ENCODE measurements at places on chromosomes 4 and X.

DNA sequence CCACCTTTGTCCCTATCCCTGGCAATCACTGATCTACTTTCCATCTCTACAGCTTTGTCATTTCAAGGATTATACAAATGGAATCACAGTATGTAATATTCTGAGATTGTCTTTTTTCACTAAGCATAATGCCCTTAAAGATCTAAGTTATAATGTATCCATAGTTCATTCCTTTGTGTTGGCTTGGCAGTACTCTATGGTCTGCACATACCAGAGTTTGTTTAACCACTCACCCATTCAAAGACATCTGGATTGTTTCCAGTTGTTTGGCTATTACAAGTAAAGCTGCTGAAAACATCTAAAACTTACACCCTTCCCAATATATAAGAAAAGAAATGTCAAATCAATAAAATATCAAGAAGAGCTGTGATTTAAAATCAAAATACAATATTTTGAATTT is 26.0 kb upstream of the AWAT1 start:
- no peak for DNase-seq

DNA sequence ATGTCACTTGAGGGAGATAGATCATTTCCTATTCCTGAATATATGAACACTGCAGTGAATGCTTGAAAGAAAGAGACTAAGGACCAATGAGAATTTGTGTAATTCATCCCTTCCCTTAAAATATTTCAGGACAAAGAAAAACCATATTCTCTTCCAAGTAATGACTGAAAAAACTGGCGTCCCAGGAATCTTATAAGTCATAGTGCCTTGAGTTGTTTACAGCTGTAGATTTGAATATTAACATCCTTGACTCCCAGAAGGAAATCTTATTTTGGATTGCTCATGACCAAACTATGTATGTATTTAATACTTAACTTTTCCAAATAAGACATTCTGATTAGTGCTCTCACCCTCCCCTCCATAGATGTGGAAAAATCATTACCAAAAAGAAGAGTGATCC is 55.5 kb downstream of the CLDN22 start:
- DNase-seq = peak; percentile 44

DNA sequence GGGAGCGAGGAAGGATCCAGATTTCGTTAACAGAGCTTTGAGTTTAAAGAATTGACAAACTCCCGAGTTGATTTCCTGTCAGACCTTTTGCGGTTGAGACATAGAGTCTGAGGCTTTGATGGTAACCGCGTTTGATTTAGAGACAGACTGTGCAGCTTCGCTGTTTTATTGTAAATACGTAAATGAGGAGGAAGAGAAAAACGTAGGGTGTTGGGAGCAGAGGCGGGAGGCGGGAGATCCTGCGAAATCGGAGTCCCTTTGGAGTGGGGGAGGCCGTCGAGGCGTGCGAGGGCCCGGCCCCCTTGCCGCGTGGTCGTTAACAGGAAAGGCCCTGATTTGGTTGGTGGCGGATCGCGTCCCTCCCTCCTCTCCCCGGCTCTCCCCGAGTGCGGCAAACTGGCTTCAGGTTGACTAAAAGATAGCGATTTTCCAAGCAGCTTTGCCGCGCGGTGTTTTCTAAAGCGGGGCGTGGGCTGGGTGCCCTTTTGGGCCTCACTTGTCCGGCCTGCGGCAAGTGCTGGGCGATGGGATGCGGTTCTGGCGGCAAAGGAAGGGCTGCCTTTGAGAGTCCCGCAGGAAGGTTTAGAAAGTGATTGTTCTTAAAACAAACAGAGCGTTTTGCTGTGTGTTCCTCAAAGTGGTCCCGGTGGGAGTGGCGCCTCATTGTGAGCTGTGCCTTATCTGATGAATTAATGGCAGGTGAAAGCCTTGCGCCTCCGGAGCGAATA is 857 bp downstream of the SCML1 start:
- peak; percentile 9 for DNase-seq

DNA sequence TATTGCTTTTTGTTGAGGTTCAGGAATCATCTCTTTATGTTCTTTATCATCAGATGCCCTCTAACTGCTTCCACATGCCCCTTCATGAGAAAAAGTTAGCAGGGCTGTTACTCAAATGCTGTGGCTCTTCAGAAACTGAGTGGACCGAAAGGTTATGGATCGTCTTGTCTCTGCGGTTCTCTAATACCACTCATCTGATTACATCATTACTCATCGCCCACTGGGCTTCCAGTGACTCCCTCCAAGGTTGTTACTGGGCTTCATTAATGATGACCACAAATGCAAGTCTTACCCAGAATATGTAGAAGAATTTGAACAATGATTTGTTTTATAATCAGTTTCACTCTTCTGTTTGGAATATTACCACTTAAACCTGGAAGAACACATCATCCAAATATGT is 67.7 kb downstream of the RWDD4 start:
- peak; percentile 55 for DNase-seq

DNA sequence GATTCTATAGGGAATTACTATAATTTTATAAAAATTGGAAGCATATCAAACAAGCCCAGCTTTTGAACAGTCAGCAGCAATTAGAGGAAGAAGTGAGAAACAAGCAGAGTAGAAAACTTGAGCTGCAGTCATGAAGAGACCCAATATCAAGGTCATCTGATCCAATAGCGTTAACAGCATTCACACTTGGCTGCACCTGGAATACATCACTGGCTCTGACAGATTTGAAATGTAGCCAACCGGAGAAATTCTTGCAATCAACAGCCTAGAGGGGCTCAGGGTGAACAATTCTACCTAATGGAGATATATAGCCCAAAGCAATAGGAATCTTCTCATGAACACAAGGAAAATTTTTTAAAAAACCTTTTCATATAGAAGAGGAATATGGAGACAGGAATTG is 13.6 kb downstream of the DDX53 start:
- no peak for DNase-seq

GRCh38 chr4:77776182-77777134 is 42.7 kb downstream of the CNOT6L start:
- DNase-seq = no peak

DNA sequence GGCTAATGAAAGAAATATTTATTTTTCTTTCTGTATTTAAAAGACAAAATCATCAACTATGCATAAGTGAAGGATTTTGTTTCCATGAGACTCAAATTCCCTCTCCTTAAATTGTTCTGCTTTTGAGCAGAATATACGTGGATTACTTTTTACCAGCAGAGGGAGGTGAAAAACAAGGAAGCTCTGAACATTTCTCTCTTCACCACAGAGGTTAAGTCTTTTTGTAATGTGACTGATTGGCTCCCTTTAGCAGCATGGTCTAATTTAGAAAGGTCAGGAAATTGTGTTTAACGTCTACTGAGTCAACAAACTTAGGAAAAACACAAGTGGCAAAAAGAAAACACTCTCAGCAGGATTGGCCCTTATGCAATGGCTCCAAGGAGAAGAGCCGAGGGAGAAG is 55.1 kb upstream of the F9 start:
- DNase-seq = no peak

GRCh38 chr4:4488405-4489404 is 53.1 kb downstream of the STX18 start:
- DNase-seq = peak; percentile 73

DNA sequence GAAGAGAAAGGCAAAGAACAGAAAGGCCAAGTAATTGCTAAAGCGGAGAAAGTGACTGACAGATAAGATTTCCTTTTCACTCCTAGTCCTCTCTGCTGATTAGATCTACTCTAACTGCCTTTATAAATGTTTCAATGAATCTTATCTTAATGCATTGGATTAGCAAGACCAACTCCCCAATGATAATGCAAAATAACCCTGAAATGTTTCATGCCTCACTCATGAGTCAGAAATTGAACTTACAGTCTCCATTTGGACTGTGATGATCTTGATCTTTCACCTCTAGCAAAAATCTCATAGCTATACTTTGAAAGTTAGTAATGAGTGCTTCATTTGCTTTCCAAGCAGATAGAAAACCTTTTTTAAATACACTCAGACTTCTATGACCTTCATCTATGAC is 26.5 kb downstream of the SLC10A7 start:
- no peak for DNase-seq

- no peak for DNase-seq
These were observed 205.7 kb downstream of the FAT4 start for GRCh38 chr4:125520258-125520990.

- DNase-seq = no peak
These were observed 5.4 kb upstream of the DUSP9 start for GRCh38 chrX:153641627-153642026.

DNA sequence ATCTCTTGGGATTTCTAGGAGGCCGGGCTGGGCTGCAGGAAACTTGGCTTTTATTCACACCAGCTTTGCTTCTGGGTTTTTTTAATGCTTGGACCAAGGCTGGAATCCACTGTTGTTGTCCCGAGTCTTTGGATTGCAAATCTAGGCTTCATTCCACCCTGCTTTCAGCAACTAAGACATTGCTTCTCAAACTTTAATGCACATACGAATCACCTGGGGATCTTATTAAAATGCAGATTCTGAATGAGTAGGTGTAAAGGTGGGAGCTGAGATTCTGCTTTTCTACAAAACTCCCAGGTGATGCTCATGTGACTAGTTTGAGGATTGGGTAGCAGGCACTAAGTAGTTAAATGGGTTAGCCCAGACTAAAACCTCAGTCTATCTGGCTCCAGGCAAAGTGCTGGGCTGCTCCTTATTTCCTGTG is 39.2 kb upstream of the GPC4 start:
- no peak for DNase-seq

GRCh38 chr4:23981328-23981727 is 91.5 kb upstream of the PPARGC1A start:
- DNase-seq = no peak

Data from AG20443 (cell line).